Hippocampal formation (tissue), 2 donors: ENCODE measurements at places on chromosomes 6 and 20.

DNA sequence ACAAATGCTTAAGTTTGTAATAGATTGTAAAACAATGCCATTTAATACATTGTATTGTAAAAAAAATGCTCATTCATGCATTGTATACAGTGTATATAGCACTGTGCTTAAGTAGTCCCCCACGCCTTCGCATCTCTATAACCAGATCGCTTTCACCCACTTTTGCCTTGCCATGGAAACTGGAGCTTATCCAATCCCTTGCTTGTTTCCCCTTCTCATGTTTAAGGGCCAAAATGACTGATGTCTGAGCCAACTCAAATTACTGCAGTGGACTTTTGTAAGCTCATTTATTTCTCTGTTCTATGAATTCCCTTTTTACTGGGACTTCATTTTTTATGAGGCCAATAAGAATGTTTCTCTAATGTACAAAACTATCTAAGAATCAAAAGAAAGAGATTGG lies 730.9 kb upstream of the GJE1 start:
- DNase-seq: no peak

DNA sequence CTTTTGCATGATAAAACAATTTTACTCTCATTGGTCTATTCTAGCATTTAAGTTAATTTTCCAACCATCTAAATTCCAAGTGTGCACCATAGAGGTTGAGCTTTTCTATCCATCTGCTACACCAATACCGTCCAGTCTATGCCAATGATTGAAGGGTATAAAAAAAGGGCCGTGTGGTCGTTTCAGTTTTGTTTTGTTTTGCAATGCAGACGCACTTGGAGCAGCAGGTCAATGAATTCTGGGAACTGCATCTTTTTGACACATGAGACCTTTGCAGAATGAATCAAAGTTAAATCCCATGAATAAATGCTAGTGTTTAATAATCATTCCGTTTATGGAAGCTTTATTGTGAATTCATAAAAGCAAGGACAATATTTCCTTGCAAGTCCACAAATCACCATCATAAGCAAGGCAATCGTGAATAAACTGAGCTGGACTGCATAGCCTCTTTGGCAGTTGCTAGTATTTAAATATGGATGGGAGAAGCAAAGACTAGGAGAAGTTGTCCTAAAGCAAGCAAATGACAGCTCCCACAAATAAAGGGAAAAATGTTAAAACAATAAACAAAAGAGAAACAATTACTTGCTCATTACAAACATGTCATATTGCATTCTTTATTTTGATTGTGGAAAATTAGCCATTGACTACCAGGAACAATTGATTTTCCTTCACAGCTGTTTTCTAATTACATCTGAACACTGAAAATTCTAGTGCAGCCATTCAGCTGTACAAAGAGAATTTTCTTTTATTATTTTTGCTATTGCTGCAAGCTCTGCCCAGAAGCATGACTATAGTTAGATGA lies 649.7 kb upstream of the GJE1 start:
- DNase-seq: no peak

GRCh38 chr6:42405021-42405420 lies 46.7 kb downstream of the TRERF1 start:
- DNase-seq: no peak

- DNase-seq: no peak
Measured at GRCh38 chr20:16744178-16744807, 3.9 kb upstream of the OTOR start.

- DNase-seq: no peak
Measured at GRCh38 chr20:32966881-32967781, 37.1 kb downstream of the SUN5 start.

DNA sequence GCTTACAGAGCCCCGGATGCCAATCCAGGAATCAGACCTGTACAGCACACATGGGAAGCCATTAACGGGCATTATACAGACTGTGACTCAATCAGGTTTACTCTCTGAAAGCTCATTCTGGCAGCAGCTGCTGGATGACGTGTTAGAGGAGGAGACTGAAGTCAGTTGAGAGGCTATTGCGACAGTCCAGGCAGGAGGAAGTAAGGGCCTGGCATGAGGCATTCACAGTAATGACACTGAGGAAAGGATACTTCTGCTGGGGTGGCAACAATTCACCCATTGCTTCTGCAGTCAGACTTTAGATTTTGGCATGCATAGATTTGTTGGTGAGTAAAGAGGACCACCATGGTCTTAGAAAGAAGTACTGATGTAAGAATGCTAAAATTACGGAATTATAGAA lies 151.0 kb upstream of the HEY2 start:
- no peak for DNase-seq

GRCh38 chr6:35021004-35021403 lies 120.1 kb downstream of the TCP11 start:
- no peak for DNase-seq

DNA sequence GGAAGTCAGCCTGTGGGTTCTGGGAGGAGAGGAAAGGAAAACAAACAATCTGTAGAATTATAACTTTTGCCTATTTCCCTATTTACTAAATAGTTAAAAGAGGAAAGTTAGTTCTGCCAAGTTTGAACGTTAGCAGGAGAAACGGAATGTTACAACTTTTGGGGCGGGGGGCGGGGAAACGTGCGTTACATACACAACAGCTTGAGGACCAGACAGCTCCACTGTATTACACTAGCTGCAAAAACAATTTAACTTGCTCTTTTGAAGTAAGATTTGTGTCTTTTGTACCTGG lies 498 bp upstream of the PRDM1 start:
- no peak for DNase-seq

- DNase-seq: no peak
Measured at GRCh38 chr20:5077761-5078387, 41.9 kb downstream of the PCNA start.

GRCh38 chr20:35021063-35021462 lies 65.4 kb downstream of the MYH7B start:
- DNase-seq: peak; percentile 16

- DNase-seq: no peak
Measured at GRCh38 chr6:167148021-167148420, 9.8 kb downstream of the GPR31 start.

GRCh38 chr6:56241124-56241802 lies 6.1 kb downstream of the COL21A1 start:
- DNase-seq: no peak

DNA sequence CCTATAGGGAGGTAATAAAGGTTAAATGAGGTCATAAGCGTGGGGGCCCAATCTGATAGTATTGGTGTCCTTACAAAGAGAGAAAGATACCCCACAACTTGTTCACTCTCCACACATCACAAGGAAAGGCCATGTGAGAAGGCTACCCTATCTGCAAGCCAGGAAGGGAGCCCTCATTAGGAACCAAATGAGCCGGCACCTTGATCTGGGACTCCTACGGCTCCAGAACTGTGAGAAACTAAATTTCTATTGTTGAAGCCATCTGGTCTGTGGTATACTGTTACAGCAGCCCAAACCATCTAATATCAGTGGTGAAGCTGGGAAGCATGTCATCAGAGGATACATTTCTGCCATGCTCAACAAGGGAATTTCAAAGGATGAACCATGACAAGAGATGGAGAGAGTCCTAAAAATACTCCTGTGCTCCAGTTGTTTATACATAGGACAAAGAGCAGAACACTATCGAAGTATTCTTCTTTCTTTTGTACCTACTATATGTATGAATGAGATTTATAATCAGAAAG lies 10.4 kb downstream of the COX7A2 start:
- no peak for DNase-seq

DNA sequence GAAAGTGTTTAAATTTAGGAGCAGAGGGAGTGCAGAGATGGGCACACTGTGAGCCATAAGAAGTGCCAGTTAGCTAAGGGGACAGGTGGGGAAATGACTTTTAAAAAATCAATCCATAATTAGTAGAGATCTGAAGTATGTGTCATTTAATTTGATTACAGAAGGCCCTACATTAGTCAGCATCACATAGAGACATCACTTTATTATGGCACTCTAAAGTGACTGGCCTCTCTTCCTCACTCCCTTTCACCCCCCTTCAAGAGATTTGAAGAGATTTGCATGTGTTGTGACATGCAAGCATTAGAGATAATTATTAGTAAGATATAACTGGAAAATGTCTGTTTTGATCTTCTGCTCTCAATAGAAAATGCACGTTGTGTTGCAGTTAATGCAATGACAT lies 86.7 kb downstream of the SLX4IP start:
- no peak for DNase-seq

- no peak for DNase-seq
Measured at GRCh38 chr20:671252-672030, 4.2 kb downstream of the SCRT2 start.

DNA sequence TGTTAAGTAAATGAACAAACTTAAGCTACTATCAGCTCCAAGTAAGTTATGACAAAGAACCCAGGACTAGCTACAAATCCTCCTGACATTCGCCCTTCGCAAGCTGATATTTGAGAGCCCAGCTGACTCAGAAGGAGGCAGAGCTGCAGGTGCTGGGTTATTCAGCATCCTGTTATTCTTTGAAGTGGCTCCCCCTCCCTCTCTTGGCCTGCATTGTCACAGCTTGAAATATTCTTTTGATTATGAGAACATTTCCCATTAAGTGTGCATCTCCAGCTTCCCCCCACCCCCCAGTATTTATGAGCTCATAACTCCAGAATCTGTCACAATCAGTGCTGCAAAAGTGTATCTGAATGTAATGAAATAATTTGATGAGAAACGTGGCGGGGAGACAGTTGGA lies 78.8 kb upstream of the RALY start:
- no peak for DNase-seq
